NCI-H748 treated with DMSO at 0.1 percent for 48 hours (cell line): ENCODE measurements at places on chromosomes 6 and 20.

- no peak for DNase-seq
Observed at GRCh38 chr6:134223796-134224420, 94.0 kb downstream of the SGK1 start.

GRCh38 chr20:341682-342081 lies 5.2 kb upstream of the NRSN2 start:
- no peak for DNase-seq

GRCh38 chr20:33947709-33948295 lies 45.9 kb upstream of the RALY start:
- DNase-seq, result peak; percentile 42

- DNase-seq, result no peak
Observed at GRCh38 chr6:154566866-154567265, 56.4 kb upstream of the CNKSR3 start.

GRCh38 chr6:12779772-12780171 lies 63.2 kb downstream of the PHACTR1 start:
- DNase-seq, result no peak

DNA sequence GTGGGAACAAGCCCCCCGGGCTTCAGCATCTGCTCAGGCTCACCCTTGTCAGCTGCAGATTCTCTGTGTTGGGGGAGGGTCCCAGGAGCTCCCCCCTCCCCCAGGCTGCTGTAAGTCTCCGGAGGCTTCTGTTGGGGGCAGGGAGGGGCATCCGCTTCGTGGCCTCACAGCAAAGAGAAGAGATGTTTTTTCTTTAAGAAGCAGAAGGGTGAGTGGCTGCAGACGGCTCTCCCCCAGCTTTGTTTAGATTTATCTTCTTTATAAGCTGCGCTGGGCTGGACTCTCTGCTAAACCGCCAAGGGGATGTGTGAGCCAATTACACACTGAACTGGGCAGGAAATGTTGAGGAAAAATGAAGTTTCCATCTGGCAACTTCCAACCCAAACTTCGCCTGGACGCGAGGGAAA lies 48.7 kb upstream of the GATA5 start:
- no peak for DNase-seq

- peak; percentile 100 for DNase-seq
Observed at GRCh38 chr6:92231171-92231701, 1188.1 kb downstream of the EPHA7 start.

DNA sequence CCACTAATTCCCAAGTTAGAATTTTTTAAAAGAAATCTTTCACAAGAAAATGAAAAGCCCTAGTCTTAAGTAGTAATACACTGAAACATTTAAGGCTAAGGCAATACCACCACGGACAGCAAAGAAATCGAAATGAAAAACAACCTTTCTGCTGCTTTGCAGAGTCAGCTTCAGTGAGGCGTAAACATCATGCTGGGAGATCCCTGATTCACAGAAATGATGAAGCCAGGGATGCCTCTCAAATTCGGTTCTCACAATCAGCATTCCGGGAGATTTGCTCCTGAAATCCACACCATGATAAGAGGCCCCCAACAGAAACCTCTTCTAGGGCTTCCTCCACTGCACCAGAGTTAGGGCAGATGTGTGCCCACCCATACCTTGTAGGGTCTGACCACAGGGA lies 18.6 kb downstream of the RRBP1 start:
- no peak for DNase-seq

DNA sequence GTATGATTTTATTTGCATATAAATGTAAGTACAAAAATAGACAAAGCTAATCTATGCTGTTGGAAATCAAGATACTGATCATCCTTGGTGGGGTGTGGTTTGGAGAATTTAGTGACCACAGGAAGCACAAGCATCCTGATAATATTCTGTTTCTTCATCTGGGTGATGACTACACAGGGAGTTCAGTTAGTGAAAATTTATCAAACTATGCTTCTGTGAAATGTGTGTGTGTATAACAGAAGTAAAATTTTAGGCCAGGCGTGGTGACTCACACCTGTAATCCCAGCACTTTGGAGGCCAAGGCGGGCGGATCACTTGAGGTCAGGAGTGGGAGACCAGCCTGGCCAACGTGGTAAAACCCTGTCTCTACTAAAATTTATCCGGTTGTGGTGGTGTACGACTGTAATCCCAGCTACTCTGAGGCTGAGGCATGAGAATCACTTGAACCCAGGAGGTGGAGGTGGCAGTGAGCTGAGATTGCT lies 20.6 kb downstream of the ENPP3 start:
- no peak for DNase-seq

DNA sequence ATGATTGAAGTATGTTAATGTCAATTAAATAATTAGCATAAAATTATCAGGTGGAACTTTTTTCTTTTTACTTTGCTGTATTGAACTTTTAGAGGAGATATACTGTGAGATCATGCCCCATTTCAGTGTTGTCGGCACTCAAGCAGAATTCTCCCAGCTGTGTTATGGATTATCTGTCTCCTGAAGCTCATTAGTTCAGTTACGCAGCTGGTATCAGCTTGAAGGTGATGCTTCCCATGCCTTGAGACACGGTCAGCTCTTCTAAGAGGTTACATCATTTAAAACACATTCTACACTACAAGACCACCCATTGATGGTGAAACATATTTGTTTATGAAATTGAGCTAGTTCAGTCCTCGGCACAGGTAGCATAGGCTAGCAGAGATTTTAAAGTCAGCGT lies 68.9 kb upstream of the PHACTR2 start:
- no peak for DNase-seq

DNA sequence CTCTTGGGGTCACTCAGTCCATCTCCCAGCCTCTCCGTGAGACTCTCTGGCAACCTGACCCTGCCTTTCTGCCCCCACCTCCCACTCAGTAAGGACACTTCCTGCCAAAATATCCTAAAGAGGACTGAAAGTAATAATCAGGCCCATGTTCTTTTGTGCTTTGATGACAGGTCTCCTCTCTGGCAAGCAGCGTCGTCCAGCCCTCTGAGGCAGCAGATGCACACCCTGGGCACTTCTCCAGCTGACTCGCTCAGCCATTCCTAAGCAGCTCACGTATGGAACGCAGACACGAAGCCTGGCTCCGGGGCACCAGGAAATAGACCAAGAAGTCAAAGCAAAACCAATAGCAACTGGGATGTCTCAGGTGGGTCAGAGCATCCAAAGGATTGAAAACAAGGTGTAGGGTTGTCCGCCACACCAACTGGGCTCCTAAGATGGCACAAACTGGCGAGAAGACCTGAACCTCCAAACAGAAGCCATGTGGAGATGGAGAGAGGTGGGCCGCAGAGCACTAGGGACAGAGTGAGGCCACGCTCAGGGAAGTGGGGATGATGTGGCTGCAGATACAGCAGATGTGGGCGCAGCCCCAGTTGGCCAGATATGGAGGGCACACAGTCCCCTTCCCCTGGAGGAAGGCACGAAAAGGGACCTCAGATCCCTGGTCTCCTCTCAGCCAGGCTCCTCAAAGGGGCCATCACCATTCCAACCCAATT lies 99.3 kb downstream of the PRND start:
- DNase-seq, result no peak

DNA sequence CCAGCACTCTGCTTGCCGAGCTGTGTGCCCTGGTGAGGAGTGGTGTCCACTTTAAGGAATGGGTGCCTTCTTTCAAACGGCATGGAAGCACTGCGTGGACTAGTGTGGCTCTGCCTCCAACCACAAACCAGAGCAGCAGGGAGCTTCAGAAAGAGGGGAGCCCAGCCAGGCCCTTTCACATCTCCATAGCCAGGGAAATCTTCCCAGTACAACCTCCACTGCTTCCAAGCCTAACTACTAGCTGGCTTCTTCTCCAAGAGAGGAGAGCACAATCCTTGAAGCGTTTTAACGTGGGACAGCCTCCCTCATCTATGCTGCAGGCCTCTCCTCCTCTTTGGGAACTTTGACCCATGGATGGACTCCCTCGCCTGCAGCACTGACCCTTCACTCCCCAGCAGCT lies 26.7 kb downstream of the TNXB start:
- no peak for DNase-seq

DNA sequence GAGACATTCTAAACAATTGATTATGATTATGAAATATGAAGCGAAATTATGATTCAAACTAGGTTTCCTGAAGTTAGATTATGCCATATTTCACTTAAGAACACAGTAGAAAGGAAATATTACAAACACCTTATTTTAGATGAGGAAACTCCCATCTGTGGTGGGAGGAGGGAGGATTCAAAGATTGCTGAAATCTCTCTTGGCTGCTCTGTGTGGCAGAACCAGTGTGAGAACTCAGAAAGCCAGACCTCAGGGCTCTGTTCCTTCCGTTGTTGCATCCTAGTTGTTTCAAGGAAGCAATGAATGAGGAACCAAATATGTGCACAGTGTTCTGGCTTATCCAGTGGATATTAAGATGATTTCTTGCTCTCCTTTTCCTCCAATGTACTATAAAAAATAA lies 2.1 kb downstream of the TAAR5 start:
- no peak for DNase-seq

DNA sequence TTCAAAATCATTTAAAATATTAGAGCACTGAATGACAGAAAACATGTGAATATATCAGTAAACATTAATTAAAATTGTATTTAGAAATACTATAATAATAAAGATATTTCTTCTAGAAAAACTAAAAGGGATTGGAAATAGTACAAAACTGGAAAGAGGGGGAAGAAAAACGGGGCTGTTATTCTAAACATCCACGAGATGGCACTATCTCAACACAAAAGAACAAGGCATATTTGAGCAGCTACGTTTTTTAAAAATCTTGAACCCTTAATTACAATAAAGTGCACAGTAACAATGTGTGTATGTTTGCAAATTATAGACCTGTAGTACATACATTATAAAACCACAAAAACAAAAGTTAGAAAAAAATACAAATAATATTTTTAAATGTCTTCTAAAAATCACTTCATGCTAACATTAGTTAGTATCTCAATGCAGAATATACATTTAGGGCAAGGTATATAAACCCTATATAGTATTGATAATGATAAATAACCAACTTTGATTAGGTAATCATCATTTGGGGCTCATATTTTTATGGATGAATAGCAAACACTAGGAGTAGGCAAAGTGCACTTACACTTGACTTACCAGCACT lies 42.5 kb upstream of the PNISR start:
- DNase-seq, result peak; percentile 38

DNA sequence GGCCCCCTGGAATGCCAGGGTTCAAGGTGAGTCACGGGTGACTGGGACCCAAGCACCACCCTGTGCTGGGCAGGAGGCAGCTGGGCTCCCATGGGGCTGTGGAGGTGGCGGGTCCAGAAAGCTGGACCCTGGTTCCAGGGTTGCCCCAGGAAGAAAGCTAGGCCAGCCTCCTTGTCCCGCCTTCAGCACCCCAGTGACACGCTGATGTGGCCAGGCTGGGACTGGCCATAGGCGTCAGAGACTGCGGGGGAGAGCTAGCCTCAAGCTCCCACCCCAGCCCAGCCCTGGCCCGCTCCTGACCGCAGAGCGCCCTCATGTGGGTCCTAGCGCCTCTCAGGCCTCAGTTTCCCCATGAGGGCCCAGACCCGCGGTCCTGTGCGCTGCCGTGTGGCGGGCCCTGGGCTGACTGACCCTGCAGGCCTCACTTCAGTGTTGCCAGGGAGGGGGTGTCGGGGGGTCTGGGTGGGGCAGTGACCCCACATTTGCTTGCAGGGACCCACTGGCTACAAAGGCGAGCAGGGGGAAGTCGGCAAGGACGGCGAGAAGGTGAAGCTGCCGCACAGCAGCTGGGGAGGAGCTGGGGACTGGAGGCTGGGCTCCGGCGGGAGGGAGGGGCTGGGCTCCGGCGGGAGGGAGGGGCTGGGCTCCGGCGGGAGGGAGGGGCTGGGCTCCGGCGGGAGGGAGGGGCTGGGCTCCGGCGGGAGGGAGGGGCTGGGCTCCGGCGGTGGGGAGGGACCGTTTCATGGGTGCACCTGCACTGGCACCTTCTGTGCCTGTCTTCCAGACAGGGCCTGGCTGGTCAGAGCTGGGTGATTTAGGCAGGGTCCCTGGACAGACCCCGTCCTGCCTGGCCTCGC lies 7.9 kb downstream of the COL9A3 start:
- no peak for DNase-seq

GRCh38 chr20:64216036-64216435 lies 39.5 kb upstream of the PCMTD2 start:
- DNase-seq, result no peak

GRCh38 chr6:16322666-16323312 lies 84.4 kb downstream of the GMPR start:
- no peak for DNase-seq

DNA sequence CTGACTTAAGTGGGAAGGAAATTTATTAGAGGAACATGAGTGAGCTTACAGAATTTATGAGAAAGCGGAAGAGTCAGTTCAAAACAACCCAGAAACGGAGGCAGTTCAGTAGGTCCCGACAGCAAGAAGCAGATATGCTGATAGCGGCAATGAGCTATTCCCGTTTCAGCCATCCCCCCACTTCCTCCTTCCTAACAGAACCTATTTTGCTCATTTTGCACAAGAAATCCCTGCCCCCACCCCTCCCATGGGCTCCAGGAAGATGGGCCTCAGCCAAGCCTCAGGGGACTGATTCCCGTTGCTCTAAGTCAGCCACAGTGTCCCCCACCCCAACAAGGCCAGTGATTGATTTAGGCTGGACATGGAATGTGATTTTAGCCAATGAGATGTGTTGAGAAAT lies 157.5 kb downstream of the CEBPB start:
- DNase-seq, result no peak

- DNase-seq, result no peak
Observed at GRCh38 chr20:22560817-22561216, 23.6 kb downstream of the FOXA2 start.

- no peak for DNase-seq
Observed at GRCh38 chr20:6034134-6034969, 19.5 kb downstream of the LRRN4 start.

DNA sequence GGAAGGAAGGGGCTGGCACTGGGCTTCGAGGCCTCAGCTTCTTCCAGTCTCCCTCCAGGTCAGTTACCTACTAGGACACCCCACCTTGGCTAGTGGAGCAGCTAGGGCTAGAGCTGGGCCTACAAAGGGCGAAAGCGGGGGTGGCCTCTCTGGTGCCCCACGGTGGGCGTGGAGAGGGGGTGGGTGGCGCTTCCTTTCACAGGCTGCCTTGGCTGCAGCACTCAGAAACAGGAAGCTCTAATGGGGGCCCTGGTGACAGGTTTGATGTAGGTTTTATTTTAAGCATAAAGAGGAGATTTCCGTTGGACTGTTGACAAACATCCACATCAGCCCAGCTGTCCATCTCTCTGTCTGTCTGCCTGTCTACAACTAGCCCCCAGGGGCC lies 13.4 kb downstream of the FAM110A start:
- no peak for DNase-seq

DNA sequence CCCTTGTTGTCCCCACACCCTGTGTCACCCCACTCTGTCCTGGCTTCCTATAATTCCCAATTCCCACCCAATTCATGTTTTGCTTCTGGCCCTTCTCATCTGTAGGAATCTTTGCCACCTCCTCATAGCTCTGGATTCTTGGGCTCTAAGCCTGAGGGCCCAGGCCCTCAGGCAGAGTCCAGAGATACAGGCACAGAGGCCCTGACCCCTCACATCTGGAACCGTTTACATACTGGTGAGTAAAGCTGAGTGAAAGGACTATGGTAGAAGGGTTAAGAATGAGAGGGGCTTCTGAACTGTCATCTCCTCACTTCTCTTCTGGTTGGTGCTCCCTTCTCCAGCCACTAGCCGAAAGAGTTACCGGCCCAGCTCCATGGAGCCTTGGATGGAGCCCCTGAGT lies 13.6 kb downstream of the PRRC2A start:
- no peak for DNase-seq

- DNase-seq, result no peak
Observed at GRCh38 chr6:167442796-167443680, 118.2 kb downstream of the TTLL2 start.

GRCh38 chr6:42142118-42142835 lies at the start of gene C6orf132:
Gene C6orf132 (minus strand): TSS chr6:42142620. CDS start chr6:42142444, 176 bp downstream.
- DNase-seq, result peak; percentile 38

- DNase-seq, result no peak
Observed at GRCh38 chr6:16982807-16983206, 119.0 kb upstream of the STMND1 start.
